ENCODE measurements at places on chromosomes 12 and 14.

DNA sequence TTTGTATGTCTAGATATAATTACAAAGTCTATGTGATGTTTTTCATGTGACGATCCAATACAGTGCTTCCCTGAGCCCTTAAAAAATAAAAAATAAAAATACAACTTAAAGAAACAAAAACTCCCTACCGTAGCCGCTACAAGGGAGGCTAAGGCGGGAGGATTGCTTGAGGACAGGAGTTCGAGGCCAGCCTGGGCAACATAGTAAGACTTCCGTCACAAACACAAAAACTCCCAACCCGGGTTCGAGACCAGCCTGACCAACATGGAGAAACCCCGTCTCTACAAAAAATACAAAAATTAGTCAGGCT, 669 bp upstream of the CDKN3 start:
- DNase-seq, result no peak

DNA sequence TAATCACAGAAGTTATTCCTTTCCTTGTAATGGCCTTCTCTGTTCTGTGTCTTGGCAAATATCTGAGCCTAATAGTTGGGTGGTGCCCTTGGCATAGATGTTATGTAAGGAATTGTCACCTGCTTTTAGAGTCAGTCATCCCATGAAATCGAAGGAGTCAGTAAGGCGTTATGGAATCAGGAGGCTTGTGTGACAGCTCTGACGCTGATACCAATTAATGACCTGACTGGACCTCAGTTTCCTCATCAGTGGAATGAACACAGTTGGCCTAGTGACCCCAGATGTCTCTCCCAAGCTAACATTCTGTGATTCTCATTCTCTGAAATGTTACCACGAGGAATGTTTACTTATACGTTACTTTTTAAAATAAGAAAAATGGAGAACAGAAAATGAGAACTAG, 32.1 kb downstream of the TXNRD1 start:
- no peak for DNase-seq

DNA sequence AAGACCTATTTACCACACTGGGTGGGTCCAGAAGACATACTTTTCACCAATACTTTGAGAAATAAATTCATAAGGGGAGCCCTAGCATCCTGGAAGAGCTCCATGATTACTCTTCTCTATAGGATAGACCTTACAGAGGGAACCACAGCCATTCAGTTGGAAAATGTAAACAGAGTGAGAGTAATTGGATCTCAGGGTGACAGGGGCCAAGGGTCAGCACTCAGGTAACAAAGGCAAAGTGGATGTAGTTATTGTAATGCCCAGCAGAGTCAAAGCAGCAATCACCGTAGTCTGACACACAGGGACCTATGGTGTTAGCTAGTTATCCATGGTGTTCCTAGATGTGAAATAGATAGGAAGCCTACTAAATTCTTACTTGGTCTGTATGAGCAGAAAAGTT, 10.8 kb upstream of the GTF2A1 start:
- DNase-seq, result no peak

DNA sequence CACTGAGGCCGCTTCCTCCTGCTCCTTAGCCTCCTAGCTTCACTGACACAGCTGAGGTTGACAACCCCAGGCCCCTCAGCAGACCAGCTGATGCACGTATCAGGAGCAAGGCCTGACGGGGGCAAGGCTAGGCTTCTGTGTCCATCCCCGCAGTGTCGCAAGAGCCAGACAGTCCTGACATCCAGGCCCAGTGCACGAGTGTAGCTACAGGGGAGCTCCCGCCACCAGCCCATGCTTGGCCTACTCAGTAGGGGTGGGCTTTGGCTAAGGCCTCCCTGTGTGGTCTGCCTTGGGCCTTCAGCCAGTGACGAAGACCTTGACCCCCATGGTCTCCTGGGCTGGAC, 179.1 kb downstream of the DPF3 start:
- DNase-seq, result no peak

DNA sequence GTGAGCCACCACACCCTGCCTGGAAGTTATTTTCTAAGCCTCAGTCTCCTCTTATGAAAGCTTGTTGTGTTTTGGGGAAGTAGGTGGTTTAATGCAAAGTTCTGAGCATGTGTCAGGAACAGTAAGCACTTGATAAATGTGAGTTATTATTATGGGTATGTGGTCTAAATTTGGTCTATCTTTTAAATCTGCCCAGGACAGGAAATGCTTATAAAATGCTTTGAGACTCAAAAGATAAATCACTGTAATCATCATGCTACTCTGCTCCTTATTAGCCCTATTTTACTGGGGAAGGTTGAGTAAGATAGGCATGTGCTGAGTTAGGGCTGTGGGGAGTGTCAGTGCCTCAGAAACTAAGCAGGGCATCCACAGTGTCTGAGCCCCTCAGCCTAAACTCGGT, 13.1 kb upstream of the SRSF5 start:
- no peak for DNase-seq

DNA sequence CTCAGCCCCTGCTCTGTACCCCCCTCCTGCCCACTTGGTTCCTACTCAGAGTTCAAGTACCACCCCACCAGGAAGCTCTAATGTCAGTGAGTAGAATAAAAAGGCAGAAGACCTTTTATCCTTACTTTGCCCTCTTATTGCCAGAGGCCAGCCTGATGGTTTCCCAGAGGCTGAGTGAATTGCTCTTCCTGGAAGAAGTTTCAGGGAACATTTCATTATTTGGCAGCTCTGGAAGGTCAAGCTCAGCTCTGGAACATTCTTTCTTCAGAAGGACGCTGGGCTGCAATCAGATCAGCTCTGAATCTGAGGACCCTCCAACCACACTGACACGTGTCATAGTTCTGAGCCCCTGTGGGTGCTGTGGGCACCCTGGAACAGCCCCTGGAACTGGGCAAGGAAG, 188.9 kb downstream of the ETV6 start:
- DNase-seq, result no peak

DNA sequence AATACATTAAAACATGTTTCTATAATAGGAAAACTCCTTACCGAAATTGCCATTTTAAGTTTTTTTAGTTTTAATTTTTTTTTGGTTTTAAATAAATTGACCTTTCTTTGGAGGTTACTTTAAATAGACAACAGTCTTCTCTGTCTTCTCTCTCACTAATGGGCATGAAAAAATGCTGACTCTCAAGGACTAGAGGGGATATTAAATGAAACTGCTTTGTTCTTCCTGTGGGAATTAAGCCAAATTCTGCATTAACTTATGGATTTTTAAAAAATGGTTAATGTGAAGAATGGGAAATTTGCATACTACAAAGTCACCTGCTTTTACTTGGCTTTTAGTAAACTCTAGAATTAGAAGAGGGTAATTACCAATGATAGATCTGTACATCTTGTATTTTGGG, 378.9 kb downstream of the TMTC2 start:
- DNase-seq, result no peak

DNA sequence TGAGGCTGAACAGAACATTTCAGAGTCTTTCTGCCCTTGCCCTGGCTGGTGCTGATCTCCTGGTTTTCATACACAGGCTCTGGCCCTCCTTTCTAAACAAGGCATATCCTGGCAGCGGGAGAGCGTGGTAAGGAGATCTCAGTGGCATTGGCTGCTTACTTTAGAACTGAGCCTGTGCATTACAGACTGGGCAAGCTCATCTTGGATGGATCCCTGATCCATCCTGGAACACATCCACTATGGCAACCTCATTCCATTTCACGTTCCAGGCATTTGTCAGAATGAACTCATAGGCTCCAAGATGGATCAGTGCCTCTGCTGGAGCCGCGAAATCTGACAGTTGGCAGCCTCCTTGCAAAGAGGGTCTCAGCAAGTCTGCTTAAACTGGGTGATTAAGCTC, 224.5 kb upstream of the PELI2 start:
- no peak for DNase-seq

DNA sequence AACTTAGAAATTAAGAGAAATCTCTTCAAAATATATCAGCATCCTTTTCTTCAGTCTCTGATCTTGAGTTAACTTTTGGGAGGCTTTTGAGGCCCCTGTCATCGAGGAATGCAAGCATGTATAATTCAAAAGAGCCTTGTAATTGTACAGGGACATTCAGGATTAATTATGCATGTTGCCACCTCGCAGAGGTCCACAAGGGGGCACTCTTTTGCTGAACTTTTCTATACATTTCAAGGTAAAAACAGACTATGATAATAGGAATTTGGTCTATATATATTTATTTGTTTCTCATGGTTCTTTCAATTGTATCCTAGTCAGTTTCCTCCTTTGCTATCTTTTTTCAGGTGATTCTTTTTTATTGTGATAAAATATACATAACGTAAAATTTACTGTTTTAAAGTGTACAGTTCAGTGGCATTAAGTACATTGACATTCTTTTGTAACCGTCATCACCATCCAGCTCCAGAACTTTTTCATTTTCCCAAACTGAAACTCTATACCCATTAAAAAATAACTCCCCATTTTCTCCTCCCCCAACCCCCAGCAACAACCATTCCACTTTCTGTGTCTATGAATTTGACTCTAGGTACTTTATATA, 47.0 kb upstream of the SLC2A13 start:
- peak; percentile 52 for DNase-seq

GRCh38 chr12:14126692-14127091, 145.3 kb upstream of the GRIN2B start:
- DNase-seq, result no peak

DNA sequence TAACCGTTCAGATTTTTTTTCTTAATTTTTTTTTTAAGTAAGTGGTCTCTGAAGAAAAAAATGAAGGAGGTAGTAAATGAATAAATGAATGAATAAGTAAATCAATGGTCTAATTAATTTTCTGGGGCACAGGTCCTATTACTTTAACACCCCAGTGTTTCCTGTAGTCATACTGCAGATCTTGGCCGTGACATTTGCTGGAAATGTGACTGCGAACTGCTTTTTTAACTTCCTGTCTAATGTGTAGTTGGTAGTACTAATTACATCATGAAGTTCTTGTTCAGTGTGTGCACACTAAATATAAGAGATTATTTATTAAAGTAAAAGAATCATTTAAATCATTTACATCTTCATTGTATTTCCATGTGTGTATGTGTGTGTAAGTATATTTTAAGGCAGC, 45.4 kb downstream of the AEBP2 start:
- DNase-seq, result no peak

DNA sequence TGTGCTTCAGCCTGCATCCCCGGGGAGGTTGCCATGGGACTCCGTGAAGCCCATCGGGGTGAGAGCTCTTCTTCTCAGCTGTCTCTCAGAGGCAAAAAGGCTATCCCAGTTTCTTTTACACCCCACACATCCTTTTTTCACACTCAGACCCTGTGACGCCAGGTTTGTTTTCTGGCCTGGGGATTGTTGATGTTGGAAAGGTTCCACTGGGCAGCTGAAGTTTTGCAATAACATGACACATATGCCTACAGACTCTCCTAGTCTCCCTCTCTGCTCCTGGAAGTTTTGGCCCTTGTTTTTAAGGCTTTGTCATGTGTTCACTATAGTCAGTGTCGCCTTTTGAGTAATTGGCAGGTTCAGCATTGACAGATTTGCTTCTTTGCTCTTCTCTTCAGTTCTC, 118.6 kb downstream of the SMOC1 start:
- peak; percentile 48 for DNase-seq

DNA sequence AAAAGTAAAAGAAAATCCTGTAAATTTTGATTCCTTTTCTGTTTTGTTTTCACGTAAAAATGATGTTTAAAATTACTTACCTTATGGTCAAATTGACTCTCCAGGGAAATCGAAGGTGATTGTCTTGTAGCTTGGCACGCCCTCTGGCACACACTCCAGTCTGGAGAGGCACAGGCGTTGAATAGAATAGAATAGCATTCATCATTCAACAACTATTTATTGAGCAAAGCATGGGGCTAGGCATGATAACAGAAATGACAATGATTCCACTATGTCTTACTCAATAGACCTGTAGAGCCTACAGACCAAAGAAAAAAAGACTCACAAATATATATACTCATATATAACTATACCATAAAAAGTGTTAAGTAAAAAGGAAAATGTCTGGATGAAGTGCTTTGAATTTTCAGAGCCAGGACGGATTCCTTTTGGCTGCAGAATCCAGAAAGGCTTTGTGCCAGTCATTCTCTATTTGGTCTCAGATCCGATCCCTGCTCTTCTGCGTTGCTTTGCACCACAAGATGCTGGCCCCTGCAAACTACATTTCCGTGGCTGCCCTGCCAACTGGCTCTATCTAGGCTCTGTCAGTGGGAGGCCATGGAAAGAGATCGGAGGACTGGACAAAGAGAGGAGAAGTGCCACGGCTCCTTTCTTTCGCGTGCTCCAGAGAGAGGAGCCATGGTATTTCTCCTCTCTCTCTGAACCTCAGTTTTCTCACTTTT, 231.8 kb downstream of the CRADD start:
- DNase-seq, result no peak

- DNase-seq, result no peak
Measured at GRCh38 chr14:31660191-31660590, 99.0 kb downstream of the NUBPL start.

GRCh38 chr12:76410781-76411180, 62.6 kb upstream of the BBS10 start:
- no peak for DNase-seq

GRCh38 chr14:95330591-95331370, 11.1 kb upstream of the CLMN start:
- DNase-seq, result no peak

- no peak for DNase-seq
Measured at GRCh38 chr12:95802482-95803270, 12.1 kb upstream of the NTN4 start.

- no peak for DNase-seq
Measured at GRCh38 chr12:94386422-94386821, 73.2 kb downstream of the CEP83 start.

DNA sequence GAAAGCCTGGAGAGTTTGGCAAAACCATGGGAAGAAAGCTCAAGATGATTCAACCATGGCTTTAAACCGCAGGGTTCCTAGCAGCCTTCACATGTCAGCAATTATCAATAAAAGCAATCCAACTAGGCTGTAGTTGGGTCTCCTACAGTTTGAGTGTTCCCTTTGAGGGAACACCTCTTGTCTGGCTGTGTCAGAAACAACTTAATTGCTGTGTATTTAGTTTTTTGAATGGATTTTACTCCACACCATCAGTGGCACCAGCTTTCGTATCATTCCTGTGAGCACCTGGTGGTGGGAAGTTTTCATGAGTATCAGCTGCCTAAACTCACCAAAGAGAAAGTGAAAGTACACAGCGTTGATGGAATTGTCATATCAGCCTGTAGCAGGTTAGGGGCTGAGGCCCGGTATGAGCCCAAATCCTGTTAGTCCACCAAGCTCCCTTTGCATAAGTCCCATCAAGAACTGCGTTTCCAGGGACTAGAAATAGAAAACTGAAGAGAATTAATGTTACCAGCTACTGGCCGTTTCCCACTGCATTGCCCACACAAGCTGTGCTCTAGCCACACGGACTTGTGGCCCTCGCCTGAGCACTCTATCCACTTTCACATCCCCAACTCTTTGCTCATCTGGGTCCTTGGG, 10.9 kb upstream of the IL26 start:
- DNase-seq, result no peak

- no peak for DNase-seq
Measured at GRCh38 chr12:108187831-108188230, 58.7 kb downstream of the WSCD2 start.

DNA sequence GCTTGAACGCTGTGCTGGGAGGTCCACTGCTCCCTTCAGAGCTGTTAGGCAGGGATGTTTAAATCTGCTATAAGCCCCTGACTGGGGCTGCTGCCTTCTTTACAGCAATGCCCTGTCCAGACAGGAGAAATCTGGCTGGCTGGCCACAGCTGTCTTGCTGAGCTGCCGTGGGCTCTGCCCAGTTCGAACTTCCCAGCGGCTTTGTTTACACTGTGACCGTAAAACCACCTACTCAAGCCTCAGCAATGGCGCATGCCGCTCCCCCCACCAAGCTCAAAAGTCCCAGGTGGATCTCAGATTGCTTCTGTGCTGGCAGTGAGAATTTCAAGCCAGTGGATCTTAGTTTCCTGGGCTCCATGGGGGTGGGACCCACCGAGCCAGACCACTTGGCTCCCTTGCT, 35.8 kb downstream of the CKAP4 start:
- DNase-seq, result no peak

GRCh38 chr12:22969521-22969920, 344.6 kb downstream of the ETNK1 start:
- no peak for DNase-seq

All from lower leg skin (tissue), 4 donors.